ENCODE measurements at places on chromosomes 2 and 18.

- no peak for DNase-seq
Measured at GRCh38 chr2:189613650-189614420, 33.2 kb upstream of the SLC40A1 start.

- no peak for DNase-seq
Measured at GRCh38 chr2:119178776-119179175, 20.2 kb upstream of the C1QL2 start.

GRCh38 chr2:174450021-174450816, 36.6 kb downstream of the GPR155 start:
- DNase-seq, result no peak

- no peak for DNase-seq
Measured at GRCh38 chr2:29066271-29066860, 8.0 kb downstream of the PCARE start.

Data from RCC 7860 (cell line).